ENCODE measurements at places on chromosomes 12 and 14. TPM values are rescaled to one million over a fixed set of nuclear protein-coding genes. Genes with fewer than 3 reads are reported as not detected.

GDF11 gene
- total RNA-seq: 11.3 TPM

IL26 gene
- not detected for total RNA-seq

AVPR1A gene
- total RNA-seq: not detected

TBX5 gene
- total RNA-seq: not detected

LPCAT3 gene
- total RNA-seq: 26.3 TPM

SLC8A3 gene
- total RNA-seq: 0.07 TPM

MFAP5 gene
- not detected for total RNA-seq

DBX2 gene
- not detected for total RNA-seq

GTF2H3 gene
- 24.2 TPM for total RNA-seq

OTX2 gene
- total RNA-seq: not detected

KRT83 gene
- not detected for total RNA-seq

MYO1H gene
- total RNA-seq: not detected
